ENCODE measurements at places on chromosomes 3 and 15. TPM values are rescaled to one million over a fixed set of nuclear protein-coding genes. Genes with fewer than 3 reads are reported as not detected.

DNA sequence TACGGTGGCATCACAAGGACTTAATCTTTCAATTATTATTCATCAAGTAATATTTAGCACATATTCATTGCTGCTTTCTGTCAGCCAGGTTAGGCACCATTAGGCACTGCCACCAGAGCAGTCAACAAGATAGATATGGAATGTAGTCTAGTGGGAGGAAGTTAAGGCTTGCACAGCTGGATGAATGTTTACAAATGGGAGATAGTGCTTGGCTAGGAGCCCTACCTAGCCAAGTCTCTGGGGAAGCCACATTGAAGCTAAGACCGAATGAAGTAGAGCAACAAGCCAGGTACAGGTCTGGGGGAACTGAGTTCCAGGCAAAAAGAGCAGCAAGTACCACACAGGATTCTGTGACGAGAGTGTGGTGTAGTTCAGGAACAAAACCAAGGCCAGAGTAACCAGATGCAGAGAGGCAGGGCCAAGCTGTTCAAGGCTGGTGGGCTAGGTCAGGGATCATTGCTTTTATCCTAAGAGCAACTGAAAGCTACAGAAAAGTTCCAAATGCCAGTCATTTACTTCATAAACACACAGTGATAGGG is 33.4 kb upstream of the SCAANT1 start:
- DNase-seq, result no peak

- DNase-seq, result no peak
These were observed 30.5 kb downstream of the RFTN1 start for GRCh38 chr3:16482770-16483531.

GRCh38 chr3:195821403-195822130 is 9.8 kb upstream of the MUC4 start:
- no peak for DNase-seq

CPNE9 gene
- polyA plus RNA-seq, result not detected

DNA sequence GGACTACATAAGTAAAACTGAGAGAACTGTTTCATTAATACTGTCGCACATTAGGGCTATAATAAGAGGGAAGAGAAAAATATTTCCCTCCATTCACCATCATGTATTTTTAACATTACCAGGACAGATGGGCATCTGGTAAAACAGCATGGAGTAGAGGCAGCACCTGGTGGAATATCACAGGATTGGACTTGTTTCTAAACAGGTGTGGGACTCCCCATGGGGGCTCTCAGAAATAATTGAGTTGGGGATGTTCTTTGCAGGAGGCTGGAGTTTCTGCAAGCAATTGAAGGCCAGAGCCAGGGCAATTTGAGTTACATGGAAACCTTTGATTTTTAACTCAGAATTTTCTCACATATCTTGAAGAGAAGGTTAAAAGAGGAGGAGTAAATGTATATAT is 8.4 kb upstream of the MINDY2 start:
- DNase-seq, result no peak

CCDC39 gene
- polyA plus RNA-seq, result 9.8 TPM

GRCh38 chr3:111968319-111969054 is 10.3 kb upstream of the ABHD10 start:
- DNase-seq, result no peak

DNA sequence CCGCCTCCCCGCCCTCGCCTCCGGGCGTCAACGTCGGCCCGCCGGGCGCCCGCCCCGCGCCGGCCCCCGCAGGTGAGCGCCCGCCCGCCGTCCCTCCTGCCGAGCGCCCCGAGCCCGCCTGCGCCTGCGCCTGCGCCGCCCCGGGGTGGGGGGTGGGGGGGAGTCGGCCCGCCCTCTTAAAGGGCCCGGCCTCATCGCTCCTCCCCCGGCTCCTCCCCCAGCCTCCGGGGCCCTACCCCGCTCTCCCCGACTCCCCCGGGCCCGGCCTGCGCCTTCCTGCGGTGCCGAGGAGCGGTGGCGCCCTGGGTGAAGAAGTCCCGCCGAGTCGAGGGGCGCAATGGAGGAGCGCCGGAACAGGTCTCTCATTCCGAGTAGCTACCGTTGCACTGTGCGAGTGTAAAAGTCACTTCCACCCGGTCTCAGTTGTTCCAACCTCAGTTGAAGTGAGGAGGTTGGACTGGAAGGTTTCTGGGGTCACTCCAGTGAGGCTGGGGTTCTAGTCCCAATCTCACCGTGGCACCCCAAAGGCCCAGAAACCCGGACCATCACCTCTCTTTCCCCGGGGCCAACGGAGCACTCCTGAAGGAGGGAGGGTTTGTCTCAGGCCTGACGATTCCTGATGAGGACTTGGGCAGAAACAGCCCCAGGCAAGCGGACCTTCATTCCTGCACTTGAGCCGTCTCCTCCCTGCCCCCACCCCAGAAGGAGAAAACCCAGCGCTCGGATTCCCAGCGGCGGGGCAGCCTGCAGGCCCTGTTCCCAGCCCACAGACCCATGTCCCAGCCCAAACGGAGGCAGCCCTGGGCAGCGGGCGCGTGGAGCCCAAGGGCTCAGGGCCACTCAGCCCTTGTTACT is 1.5 kb upstream of the TNK2 start:
- DNase-seq, result peak; percentile 84

GATM gene
- 242 TPM for polyA plus RNA-seq

DNA sequence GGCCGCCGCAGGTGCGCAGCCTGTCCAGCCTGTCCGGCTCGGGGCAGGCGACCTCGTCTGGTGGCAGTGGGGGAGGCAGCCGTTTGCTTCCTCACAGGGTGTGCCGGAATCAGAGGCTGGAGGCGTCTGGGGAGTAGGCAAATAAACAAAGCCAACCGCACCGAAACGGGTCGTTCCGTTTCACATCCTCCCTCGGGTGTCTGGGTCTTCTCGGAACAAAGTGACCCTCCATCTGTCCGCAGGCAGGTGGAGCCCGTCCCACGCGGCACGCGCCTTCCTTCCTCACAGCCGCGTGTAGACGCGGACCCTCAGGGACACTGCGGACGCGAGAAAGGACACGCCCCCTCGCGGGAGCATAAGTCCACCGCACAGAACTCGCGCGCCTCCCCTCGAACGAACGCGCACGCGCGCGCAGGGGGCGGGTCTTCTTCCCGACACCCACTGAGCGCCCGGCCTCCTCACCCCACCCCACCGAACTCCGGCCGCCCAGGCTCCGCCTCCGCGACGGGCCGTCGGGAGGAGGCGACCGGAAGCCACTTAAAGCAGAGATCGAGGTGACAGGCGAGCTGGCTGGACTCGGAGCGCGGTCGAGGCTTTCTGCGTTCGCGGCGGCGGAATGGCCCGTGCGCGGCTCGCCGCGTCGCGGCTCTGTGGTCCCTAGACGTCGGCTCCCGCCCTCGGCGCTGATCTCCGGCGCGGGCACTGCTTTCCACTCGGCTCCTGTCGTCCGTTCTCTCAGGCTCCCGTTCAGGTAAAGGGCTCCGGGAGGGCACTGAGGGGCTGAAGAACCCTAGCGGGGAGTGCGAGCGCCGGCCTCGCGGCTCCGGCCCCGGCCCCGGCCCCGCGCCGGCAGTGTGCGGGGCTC is at the start of gene TIPARP:
Gene TIPARP (plus strand): TSS at position 545 of the 865 bp plus-strand sequence. CDS start 3,108 bp downstream, outside the sequence.
- peak; percentile 98 for DNase-seq

- DNase-seq, result no peak
These were observed 50.7 kb upstream of the NIPA1 start for GRCh38 chr15:22735781-22736180.

All from left kidney (tissue), 8 donors.